ENCODE measurements at places on chromosomes 4 and X.

- DNase-seq = no peak
Measured at GRCh38 chrX:11081511-11081910, 29.6 kb upstream of the HCCS start.

GRCh38 chr4:152162331-152162697 is 373.6 kb downstream of the FBXW7 start:
- no peak for DNase-seq

GRCh38 chr4:188158336-188158735 is 19.1 kb downstream of the TRIML1 start:
- DNase-seq = no peak

- no peak for DNase-seq
Measured at GRCh38 chr4:80268936-80269335, 2.5 kb downstream of the FGF5 start.

GRCh38 chr4:15348695-15349094 is 79.1 kb upstream of the C1QTNF7 start:
- DNase-seq = no peak

DNA sequence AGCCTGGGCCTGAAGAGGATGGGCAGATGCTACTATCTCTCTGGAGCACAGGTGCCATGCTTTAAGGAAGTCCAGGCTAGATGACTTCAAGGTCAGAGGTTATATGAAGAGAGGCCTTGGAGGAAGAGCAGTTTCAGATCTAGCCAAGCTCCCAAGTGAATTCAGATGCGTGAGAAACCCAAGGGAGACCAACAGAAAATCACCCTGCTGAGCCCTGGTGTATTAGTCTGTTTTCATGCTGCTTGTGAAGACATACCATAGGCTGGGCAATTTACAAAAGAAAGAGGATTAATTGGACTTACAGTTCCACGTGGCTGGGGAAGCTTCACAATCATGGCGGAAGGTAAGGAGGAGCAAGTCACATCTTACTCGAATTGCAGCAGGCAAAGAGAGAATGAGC is 47.8 kb upstream of the LGI2 start:
- no peak for DNase-seq

- DNase-seq = no peak
Measured at GRCh38 chr4:19375136-19375804, 876.4 kb upstream of the SLIT2 start.

GRCh38 chr4:139329665-139330200 is 27.5 kb upstream of the NDUFC1 start:
- no peak for DNase-seq

GRCh38 chr4:43458293-43458692 is 565.8 kb downstream of the GRXCR1 start:
- DNase-seq = no peak

- DNase-seq = no peak
Measured at GRCh38 chr4:31366041-31366440, 645.9 kb downstream of the PCDH7 start.

- DNase-seq = no peak
Measured at GRCh38 chr4:110682311-110682710, 59.4 kb upstream of the PITX2 start.

DNA sequence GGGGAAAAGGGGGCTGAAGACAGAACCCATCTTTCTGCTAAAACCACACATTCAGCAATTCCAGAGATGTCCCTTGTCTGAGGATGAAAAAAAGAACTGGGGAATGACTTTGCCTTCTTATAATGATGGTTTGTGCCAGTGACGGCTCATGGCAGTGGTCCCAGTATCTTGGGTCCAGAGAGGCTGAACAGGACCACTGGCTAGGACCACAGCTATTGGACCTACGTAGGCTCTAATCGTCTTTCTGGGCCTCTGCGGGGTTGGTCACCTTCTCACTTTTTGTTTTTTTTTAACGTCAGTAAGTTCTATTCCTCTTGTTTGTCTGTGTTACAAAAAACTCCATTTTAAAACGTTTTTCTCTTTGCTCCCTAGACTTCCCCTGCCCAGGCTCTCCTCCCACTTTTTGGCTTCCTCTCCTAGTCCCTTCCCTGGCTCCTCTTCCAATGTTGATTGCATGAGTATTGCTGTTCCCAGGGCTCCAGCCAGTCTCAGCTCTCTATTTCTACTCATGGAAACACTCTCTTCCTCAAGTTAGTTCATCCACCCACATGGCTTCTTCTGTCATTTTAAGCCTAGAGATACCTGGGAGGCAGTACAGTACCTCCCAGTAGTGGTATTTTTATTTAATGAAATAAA is 52.6 kb upstream of the STX18 start:
- no peak for DNase-seq

GRCh38 chr4:102055805-102056204 is 265.3 kb downstream of the BANK1 start:
- DNase-seq = no peak

DNA sequence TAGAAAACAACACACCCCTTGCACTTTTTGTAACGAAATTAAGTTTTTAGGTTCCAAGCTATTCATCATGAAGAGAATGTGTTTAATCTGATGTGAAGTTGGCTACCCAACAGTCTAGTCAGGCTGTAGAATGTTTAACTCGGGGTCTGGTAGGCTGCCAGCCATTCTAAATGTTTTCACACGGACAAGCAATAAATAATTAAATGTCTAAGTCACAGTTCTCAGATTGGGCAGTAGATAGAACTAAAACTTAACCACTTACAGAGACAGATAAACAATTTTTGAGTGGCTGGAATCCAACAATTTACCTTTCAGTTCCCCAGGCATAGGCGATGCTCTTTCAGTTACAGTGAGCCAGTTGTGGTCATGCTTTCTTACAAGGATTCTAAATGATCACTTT is 66.5 kb downstream of the CHIC2 start:
- DNase-seq = no peak

- DNase-seq = no peak
Measured at GRCh38 chr4:137572163-137572562, 39.9 kb upstream of the PCDH18 start.
